ENCODE measurements at places on chromosomes 2 and 18.
A peak's percentile ranks its signal among the peaks of the same experiment; 100 is the strongest.

DNA sequence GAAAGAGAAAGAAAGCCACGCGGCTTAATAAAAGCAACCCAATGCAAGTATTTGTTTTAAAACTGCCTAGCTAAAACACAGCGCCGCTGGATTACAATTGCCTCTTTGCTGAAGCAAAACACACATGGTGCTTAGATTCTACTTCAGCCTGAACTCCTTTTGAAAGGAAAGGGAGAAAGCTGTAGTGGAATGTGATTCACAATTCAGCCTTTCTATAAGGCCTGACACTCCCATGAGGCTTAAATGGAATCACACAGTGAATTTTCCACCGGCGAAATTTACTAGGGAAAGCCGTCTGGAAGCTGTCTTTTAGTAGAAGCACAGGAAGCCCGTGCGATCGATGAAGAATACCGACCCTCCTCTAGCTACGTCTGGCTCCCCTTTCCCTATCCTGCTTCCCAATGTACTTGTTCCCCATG, 348.0 kb downstream of the DLGAP1 start:
- no peak for DNase-seq

GRCh38 chr2:219183151-219183772, 5.2 kb downstream of the RETREG2 start:
- DNase-seq, result no peak

DNA sequence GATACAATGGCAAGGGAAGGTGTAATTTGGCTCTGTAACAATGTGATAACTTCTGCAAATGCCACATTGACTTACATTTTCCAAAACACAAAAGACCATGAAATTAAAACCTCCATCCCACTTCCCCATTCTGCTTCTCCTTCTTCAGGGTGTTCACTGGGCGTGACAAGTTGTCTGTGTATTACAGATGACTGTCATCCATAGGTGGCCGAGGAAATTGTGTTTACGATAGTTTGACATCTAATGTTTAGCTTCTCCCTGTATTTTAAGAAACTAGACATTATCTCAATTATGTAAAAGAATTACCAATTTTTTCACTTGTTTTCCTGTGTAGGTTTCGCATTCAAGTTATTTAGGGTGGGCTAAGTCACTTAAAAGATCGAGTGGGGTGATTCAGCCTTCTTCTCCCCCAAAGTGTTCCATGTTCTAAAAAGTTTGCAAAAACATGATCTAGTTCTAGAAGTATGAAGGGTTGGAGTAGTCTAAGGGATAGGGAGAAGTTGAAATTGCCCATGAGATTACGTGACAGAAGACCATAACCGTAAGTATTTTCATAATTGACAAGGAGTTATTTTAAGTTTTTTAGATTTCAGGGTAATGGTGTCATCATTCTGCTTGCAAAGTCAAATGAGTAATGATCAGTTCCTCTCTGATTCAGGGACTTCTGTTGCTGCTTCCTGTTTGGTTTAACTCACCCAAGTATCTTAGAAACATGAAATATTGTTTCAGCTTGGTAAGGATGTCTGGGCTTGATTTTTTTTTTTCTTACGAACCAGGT, 25.2 kb upstream of the CYTIP start:
- no peak for DNase-seq

- DNase-seq, result no peak
Observed at GRCh38 chr2:179840840-179841239, 20.6 kb downstream of the ZNF385B start.

DNA sequence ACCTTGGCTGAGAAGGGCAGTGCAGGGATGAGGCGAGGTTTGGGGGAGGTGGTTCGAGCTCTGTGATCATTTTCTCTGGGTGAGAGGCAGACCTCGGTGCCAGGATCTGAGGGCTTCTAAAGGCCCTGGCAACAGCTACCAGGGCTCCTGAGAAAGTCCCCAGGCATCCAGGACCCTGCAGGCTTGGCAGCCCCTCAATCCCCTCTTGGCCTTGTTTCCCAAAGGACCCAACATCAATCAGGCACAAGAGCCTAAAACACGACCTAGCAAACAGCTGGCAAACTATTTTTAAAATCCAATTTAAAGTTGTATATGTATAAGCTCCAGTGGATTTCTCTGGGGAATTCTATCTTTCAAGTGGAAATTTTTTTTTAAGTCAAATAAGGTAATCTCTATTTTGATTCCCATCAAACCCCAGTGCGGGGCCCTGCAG, 15.0 kb upstream of the MAT2A start:
- no peak for DNase-seq

- DNase-seq, result no peak
Observed at GRCh38 chr2:106356291-106356690, 111.9 kb downstream of the RGPD3 start.

GRCh38 chr2:68031043-68031442, 31.8 kb downstream of the C1D start:
- no peak for DNase-seq

DNA sequence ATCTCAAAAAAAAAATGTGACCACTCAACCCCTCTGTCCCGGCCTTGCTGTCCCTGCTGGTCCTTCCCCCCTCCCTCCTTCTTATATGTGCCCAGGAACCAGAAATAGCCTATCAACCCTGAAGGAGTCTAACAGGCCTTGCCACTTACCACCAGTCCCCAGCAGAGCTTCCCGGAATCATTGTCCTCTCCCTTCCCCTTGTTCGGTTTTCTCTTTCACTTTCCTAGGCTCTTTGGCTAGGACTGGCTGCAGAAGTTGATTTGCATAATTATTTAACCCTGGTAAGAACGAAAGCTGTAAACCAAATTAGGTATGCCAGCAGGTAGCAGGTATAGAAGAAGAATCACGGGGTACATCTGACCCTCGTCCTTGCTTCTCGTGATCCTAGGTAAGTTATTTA, 72.6 kb upstream of the ZNF532 start:
- no peak for DNase-seq

DNA sequence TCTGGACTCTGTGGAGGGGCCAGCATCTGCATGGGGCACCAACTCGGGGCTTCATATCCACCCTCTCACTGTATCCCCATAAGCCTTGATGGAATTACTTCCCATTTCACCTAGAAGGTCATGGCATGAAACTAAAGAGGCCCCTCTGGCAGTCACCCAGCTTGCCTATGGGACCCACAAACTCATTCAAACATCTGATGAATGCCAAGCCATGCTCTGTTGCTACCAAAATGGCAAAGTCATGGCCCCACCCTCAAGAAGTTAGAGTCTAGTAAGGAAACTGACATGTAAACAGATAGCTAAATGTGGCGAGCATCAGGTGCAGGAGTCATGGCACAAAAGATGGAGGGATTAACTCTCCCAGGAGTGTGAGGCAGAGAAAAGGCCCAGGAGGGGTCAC, 14.5 kb downstream of the CYB5A start:
- no peak for DNase-seq

DNA sequence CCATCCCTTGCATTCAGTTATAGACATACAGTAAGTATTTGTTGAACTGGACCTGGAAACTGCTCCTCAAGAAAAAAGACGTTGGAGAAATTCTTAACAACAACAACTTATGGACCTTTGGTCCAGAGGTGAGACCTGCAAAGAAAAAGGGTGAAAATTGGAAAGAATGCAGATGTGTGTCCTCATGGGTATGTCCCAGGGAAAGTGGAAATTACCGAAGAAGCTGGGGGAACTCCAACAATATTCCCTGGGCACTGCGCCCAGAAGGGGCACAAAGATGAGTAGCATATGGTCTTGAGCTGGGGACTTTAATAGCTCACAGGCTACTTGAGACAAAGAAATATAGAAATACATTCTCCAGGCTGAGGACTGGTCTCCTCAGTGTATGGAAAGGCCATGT, 35.5 kb upstream of the YWHAQ start:
- DNase-seq, result no peak

GRCh38 chr2:227377467-227378351, 1.4 kb downstream of the TM4SF20 start:
- no peak for DNase-seq

- DNase-seq, result no peak
Observed at GRCh38 chr2:114368705-114369104, 73.7 kb upstream of the DPP10 start.

GRCh38 chr2:68463287-68463877, 3.7 kb downstream of the FBXO48 start:
- DNase-seq, result no peak

- DNase-seq, result no peak
Observed at GRCh38 chr2:58968885-58969284, 727.8 kb upstream of the FANCL start.

DNA sequence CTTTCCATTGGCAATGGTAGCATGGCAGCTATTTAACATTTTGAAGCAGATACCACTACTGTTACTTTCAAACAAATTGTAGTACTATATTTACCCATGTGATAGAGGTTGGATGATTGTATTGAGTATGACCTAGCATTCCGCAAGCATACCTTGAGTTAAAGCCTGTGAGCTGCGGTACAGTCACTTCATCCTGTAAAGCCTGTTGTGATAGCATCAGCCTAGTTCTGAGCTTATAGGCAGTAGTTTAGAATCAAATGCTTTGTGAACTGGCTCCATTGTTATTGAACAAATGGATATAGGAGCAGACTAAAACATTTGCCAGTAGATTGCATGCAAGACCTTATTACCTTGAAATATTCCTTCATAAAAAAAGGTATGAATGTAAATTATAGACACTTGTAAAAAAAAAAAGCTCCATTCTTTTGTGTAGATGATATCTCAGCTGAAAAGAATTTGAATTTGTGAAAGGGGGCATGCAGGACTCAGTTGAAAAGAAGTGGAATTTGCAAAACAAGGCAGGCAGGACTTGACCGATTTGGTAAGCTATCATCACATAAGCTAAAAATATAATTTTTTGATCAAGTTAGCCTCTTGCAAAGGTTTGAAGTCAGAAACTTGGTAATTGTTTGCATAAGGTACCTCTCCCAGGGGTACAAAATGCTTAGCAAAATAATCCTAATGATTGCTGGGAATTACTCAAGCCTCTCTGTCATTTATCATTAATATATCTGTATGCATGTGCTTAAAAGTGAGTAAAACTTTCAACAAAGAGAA, 138.5 kb upstream of the ITGA4 start:
- DNase-seq, result no peak

- DNase-seq, result no peak
Observed at GRCh38 chr2:237341872-237342271, 72.1 kb downstream of the COL6A3 start.

DNA sequence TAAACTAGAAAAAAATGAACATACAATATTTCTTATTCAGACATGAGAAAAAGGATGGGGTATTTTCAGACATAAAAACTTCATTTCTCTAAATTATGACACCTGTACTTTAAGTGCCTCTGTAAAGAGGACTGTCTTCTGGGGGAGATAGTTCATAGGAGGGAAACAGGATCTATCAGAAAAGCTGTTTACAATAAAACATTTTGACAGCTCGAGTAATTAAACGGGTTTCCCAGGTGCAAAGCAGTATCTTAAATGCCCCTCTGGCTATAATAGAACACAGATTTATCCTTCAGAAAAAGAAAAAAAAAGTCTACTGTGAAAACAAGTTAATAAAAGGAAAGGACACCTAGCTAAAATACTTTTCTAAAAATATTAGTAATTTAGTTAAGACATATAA, 311.4 kb upstream of the UBE2E3 start:
- DNase-seq, result no peak

- DNase-seq, result no peak
Observed at GRCh38 chr18:34957119-34957863, 83.9 kb upstream of the MAPRE2 start.

GRCh38 chr18:24014986-24015638, 558 bp downstream of the TTC39C start:
- peak; percentile 28 for DNase-seq

DNA sequence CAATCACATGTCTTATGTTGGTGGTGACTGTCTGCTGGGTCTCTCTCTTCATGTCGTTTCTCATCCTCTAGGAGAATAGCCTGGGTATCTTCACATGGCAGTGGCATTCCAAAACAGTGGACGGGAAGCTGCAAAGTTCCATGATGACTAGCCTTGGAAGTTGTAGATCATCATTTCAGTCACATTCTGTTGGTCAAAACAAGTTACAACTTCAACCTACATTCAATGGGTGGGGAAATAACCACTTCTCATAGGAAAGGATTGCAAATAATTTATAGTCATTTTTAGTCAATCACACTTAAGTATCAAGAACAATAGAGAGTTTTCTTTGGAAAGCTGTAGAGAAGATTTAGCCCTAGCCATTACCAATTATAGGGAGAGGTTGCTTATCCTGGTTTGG, 395.0 kb upstream of the CDH2 start:
- DNase-seq, result no peak

GRCh38 chr2:134774786-134775641, 56.2 kb upstream of the TMEM163 start:
- no peak for DNase-seq

GRCh38 chr2:21161122-21161521, 37.4 kb downstream of the TDRD15 start:
- DNase-seq, result no peak

GRCh38 chr2:8133913-8134472, 547.9 kb upstream of the ID2 start:
- DNase-seq, result no peak

- DNase-seq, result no peak
Observed at GRCh38 chr2:143190431-143190830, 61.2 kb downstream of the ARHGAP15 start.

DNA sequence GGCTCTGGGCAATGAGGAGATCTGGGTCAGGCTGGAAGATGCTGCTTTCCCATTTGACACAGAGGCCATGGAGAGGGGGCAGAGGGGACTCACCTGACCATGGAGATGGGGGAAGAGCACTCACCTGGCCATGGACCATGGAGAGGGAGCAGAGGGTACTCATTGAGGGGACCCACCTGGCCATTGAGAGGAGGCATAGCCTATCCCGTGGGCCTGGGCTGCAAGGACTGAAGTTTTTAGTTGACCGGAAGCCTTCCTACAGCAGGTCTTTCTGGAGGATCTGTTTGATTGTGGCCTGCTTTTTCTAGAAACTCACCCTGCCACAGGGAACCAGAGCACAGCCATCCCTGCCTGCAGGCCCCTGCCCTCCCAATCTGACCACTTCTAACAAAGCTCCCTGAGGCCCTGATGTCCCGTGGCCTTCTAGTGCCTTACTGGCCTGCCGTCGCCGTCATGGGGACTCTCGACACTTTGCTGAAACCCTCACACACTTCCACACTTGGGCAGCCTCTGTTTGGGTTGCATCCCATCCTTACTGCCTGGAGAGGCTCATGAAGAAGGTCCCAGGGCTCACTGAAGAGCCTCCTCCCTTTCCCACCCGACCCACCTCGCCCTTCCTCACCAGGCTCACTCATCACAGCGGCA, 5.1 kb upstream of the PROM2 start:
- no peak for DNase-seq

DNA sequence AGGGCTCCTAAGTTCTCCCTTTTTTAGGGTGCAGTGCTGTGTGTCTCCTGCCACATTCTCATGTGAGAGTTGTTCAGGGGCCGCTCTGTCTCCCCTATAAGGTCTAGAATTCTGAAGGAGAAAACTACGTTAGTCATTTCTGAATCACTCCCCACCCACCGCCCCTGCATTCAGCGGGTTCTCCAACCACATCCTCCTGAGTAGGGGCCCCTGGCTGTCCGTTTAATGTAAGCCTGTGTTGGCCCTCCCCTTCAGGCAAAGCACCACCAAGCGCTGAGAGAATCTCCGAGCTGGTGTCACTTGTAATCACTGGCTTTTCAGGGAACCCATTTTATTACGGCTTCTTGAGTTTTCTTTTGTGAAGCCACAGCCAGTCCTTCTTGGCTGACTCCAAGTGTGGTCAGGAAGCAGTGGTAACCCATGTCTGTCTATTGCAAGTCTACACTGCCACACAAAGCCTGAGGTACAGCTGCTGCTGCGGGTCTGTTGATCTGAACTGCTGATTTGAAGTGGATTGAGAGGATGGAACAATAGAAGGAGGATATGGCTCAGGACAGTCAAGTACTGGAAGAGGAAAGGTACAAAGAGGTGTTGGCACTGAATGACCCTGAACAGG, 16.9 kb downstream of the LCT start:
- peak; percentile 19 for DNase-seq

Data from effector CD4-positive, alpha-beta T cell (primary cell).